Mesothelial cell of epicardium (in vitro differentiated cells): ENCODE measurements at places on chromosomes 11 and 22. TPM values are rescaled to one million over a fixed set of nuclear protein-coding genes. Genes with fewer than 3 reads are reported as not detected.

DNA sequence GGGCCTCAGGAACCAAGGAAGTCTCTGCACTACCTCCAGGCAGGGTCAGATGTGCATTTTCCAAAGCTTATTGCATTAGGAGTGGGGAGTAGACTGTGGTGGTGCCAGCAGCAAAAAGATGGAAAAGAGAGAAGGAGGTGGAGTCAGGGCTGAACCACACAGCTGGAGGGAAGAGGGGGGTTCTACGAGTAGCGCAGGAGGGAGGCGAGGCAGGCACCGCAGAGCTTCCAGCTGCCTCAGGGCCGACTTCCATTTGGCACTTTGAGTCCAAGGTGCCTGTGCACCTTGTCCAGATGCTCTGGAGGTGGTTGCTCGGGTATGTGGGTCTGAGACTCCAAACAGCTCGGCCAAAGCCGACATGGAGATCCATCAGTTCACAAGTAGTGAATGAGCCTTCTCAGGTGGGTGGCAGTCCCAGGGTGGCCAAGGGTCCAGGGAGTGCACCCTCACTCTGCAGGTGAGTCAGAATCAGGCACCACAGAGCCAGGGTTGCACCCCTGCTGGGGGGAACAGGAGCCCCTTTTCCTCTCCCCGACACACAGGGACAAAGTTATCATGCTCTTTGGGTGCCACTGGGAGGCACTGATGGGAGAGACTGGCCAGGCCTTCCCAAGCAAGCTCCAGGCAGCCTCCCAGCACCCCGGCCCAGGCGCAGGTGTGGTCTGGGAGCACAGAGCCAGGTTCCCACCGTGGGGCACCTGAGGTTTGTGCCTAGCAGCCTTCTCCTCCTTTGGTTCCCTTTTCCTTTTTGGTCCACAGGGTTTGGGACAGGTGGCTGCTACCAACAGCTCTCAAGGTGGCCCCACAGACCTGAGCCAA lies 30.2 kb downstream of the GGT5 start:
- no peak for DNase-seq
- peaks cover 11% of the 10 kb centered on the region for H3K4me1 ChIP-seq
- no peak overlapping the region for H3K27ac ChIP-seq
- H3K4me3 ChIP-seq: no peak overlapping the region

DNA sequence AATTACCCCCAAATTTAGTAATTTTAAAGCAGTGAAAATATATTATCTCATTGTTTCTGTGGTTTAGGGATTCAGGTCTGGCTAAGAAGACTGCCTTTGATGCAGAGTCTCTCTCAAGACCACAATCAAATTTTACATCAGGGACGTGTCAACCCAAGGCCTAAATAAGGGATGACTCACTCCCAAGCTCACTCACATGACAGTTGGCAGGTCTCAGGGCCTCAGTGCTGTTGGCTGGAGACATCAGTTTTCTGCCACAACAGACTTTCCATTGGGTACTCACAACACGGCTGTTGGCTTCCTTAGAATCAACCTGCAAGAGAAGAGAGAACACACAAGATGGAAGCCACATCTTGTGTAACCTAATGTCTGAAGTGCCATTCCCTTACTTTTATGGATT lies 377.3 kb downstream of the FAM181B start:
- no peak overlapping the region for H3K27ac ChIP-seq
- no peak for DNase-seq
- H3K4me3 ChIP-seq: no peak overlapping the region
- H3K36me3 ChIP-seq: no peaks in the 10 kb centered on the region
- peaks cover 1% of the 10 kb centered on the region for H3K4me1 ChIP-seq
- H3K27me3 ChIP-seq: peaks cover 4% of the 10 kb centered on the region

DNA sequence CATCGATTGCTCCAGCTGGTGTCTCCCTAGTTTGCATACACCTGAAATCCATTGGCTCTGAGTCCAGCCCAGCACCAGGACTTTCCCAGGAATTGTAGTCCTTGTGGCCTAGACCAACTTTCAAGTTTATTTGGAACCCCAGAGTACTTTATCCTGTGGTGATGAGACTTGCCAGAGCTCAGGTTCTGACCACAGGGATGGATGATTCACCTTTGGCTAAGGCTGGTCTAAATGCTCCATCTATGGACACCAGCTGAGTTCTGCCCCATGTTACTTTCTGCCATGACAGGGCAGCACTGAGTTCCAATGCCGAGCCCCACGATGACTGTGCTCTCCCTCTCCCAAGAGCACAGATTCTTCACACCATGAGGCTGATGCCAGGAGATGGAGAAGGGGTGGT lies 17.3 kb upstream of the INSC start:
- H3K27ac ChIP-seq: no peak overlapping the region
- DNase-seq: no peak
- H3K27me3 ChIP-seq: peaks cover 52% of the 10 kb centered on the region

DNA sequence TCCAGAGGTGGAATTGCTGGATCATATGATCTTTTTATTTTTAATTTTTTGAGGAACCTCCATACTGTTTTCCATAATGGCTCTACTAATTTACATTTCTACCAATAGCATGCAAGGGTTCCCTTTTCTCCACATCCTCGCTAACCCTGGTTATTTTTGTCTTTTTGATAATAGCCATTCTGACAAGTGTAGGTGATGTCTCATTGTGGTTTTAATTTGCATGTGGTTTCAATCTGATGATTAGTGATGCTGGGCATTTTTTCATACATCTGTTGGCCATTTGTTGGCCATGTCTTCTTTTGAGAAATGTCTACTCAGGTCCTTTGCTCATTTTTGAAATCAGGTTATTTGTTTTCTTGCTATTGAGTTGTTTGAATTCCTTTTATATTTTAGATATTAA lies 15.4 kb upstream of the OR4D5 start:
- no peak overlapping the region for H3K4me3 ChIP-seq
- H3K27ac ChIP-seq: no peak overlapping the region
- no peak for DNase-seq
- peaks cover 4% of the 10 kb centered on the region for H3K4me1 ChIP-seq
- H3K36me3 ChIP-seq: no peaks in the 10 kb centered on the region
- H3K27me3 ChIP-seq: no peaks in the 10 kb centered on the region

GRCh38 chr11:86117001-86117711 lies 48.3 kb upstream of the PICALM start:
- H3K36me3 ChIP-seq: no peaks in the 10 kb centered on the region
- H3K27ac ChIP-seq: no peak overlapping the region
- peaks cover 11% of the 10 kb centered on the region for H3K4me1 ChIP-seq

DNA sequence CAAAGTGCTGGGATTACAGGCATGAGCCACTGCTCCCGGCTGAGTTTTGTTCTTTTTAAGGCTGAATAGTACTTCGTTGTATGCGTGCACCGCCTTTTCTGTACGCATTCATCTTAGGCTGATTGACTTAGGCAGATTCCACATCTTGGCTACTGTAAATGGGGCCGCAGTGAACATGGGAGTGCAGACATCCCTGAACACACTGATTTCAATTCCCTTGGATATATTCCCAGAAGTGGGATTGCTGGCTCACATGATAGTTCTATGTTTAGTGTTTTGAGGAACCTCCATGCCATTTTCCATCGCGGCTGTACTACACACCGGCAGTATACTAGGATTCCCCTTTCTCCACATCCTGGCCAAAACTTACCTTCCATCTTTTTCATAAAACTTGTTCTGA lies 10.4 kb upstream of the ZNF74 start:
- H3K36me3 ChIP-seq: no peaks in the 10 kb centered on the region
- H3K27ac ChIP-seq: no peak overlapping the region
- no peak overlapping the region for H3K4me3 ChIP-seq
- peaks cover 24% of the 10 kb centered on the region for H3K27me3 ChIP-seq
- no peak for DNase-seq

GRCh38 chr11:41392596-41392995 lies 66.9 kb downstream of the LRRC4C start:
- no peak for DNase-seq
- H3K27ac ChIP-seq: no peak overlapping the region
- peaks cover 8% of the 10 kb centered on the region for H3K27me3 ChIP-seq
- no peak overlapping the region for H3K4me3 ChIP-seq

OR4D5 gene
- total RNA-seq: not detected in 3 replicates

- peaks cover 5% of the 10 kb centered on the region for H3K27me3 ChIP-seq
- peak overlapping the region; percentile 9 for H3K27ac ChIP-seq
- H3K4me3 ChIP-seq: no peak overlapping the region
Observed at GRCh38 chr11:46285594-46286033, 8.2 kb downstream of the CREB3L1 start.

GRCh38 chr11:67700548-67701262 lies 26.3 kb upstream of the ALDH3B2 start:
- H3K36me3 ChIP-seq: peaks cover 9% of the 10 kb centered on the region
- no peak for DNase-seq
- no peak overlapping the region for H3K27ac ChIP-seq
- H3K4me1 ChIP-seq: peaks cover 5% of the 10 kb centered on the region
- H3K4me3 ChIP-seq: no peak overlapping the region

DNA sequence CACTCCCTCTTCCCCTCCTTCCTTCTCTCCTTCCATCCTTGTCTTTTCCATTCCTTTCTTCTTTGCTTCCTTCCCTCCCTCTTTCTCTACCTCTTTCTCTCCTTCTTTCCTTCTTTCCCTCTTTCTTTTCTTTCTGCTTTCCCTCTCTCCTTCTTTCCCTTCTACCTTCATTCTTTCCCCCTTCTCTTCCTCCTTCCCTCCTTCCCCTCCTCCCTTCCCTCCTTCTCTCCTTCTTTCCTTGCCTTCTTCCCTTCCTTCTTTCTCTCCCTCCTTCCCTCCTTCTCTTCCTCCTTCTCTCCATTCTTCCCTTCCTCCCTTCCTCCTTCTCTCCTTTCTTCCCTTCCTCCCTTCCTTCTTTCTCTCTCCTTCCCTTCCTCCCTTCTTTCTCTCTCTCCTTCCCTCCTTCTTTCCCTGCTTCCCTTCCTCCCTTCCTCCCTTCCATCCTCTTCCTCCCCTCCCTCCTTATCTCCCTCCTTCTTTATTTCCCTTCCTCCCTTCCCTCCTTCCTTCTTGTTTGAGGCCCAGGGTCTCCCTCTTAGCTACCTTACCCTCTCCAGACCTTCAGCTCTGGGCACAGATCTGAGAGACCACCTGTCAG lies 77.0 kb downstream of the BUD13 start:
- DNase-seq: no peak
- H3K4me3 ChIP-seq: no peak overlapping the region
- peaks cover 20% of the 10 kb centered on the region for H3K27me3 ChIP-seq
- H3K4me1 ChIP-seq: peaks cover 27% of the 10 kb centered on the region
- no peak overlapping the region for H3K27ac ChIP-seq

- H3K36me3 ChIP-seq: peaks cover 8% of the 10 kb centered on the region
- DNase-seq: no peak
- no peak overlapping the region for H3K4me3 ChIP-seq
- H3K4me1 ChIP-seq: no peaks in the 10 kb centered on the region
- no peak overlapping the region for H3K27ac ChIP-seq
Observed at GRCh38 chr22:23282089-23282501, 101.8 kb downstream of the BCR start.

ANKK1 gene
- 2.1 to 2.8 TPM (median 2.4 TPM) in 3 replicates for total RNA-seq

ZNF214 gene
- 6.2 to 7.4 TPM (median 6.5 TPM) in 3 replicates for total RNA-seq

GRCh38 chr11:27398400-27398770 lies 35.4 kb upstream of the CCDC34 start:
- peaks cover 42% of the 10 kb centered on the region for H3K4me1 ChIP-seq
- H3K27ac ChIP-seq: no peak overlapping the region
- H3K36me3 ChIP-seq: no peaks in the 10 kb centered on the region
- H3K4me3 ChIP-seq: no peak overlapping the region

GRCh38 chr11:120642196-120642894 lies 130.8 kb downstream of the GRIK4 start:
- H3K4me1 ChIP-seq: no peaks in the 10 kb centered on the region
- H3K4me3 ChIP-seq: no peak overlapping the region
- no peak for DNase-seq

- H3K4me1 ChIP-seq: peaks cover 15% of the 10 kb centered on the region
- peaks cover 18% of the 10 kb centered on the region for H3K36me3 ChIP-seq
- DNase-seq: peak; percentile 72
- peak overlapping the region; percentile 71 for H3K27ac ChIP-seq
- peak overlapping the region; percentile 47 for H3K4me3 ChIP-seq
- no peaks in the 10 kb centered on the region for H3K27me3 ChIP-seq
Observed at GRCh38 chr11:45209891-45210699, 63.7 kb downstream of the PRDM11 start.

JRKL gene
- 12.2 to 12.9 TPM (median 12.7 TPM) in 3 replicates for total RNA-seq

PPP1R14B gene
- total RNA-seq: 119 to 131 TPM (median 124 TPM) in 3 replicates

RIMBP3B gene
- total RNA-seq: 0.13 to 0.68 TPM (median 0.36 TPM) in 3 replicates

DNA sequence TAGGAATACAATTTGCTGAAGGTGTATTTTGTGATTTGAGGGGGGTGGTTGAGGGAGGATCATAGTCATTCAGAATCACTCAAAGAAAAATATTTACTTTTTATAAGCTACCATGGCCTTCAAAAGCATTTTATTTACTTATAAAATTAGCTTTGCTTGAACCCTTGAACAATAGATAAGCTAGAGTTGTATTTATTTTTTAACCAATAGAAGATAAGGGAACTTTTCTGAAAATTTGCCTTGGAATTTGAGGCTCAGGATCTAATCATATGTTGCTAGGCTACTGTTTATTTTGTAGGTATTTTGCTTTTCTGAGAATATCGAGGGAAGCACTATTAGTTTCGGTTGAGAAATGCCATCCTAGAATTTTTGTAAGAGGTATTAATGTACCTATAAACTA lies 82.1 kb downstream of the EMSY start:
- H3K36me3 ChIP-seq: peaks cover 31% of the 10 kb centered on the region
- H3K4me3 ChIP-seq: no peak overlapping the region
- no peaks in the 10 kb centered on the region for H3K4me1 ChIP-seq
- no peak for DNase-seq

POU2AF3 gene
- total RNA-seq: 3.0 to 4.1 TPM (median 3.4 TPM) in 3 replicates

DNA sequence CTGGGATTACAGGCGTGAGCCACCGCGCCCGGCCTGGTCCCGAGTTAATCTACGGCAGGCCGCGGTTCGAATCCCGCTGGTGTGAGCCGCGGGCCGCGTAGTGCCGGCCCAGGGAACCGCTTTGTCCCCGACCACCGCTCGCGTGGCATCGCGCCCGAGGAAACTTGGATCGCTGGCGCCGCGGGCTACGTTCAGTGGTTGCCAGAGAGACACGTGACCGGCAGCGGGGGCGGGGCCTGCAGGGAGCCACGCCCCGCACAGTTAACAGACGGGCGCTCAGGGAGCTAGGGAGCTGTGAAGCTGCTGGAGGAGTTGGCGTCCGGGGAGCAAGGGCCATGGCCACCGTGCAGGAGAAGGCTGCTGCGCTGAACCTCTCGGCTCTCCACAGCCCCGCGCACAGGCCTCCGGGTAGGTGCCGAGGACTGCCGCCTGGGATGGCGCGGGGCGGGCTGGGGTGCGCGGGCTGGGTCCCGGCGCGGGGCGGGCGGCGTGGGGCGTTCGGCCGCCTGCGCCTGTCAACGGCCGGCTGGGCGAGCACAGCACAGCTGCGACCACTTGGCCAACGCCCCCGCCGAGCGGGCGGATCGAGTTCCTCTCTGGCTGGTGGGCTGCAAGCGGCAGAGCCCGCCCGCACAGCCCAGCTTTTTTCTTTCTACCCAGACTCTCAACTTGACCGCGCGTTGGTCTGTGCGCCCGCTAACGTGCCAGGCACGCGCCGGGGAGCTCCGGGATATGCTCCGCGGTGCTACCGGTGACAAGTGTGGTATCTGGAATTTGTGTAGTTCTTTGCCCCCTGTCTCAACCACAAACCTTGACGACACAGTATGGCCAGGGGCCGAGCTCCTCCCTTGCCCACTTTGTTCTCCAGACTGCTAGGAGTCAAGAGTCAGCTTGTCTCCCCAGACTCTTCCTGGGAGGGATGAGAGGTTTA lies at the start of gene DEPDC7:
TSS of gene DEPDC7 (plus strand) at position 258 of the 931 bp plus-strand sequence. CDS start at position 336, 78 bp downstream.
- H3K4me1 ChIP-seq: peaks cover 16% of the 10 kb centered on the region
- peaks cover 12% of the 10 kb centered on the region for H3K27me3 ChIP-seq
- peak within 1 kb of the TSS; percentile 77 for H3K4me3 ChIP-seq
- H3K36me3 ChIP-seq: no peaks in the 10 kb centered on the region
